ENCODE measurements at places on chromosomes 12 and 14.

DNA sequence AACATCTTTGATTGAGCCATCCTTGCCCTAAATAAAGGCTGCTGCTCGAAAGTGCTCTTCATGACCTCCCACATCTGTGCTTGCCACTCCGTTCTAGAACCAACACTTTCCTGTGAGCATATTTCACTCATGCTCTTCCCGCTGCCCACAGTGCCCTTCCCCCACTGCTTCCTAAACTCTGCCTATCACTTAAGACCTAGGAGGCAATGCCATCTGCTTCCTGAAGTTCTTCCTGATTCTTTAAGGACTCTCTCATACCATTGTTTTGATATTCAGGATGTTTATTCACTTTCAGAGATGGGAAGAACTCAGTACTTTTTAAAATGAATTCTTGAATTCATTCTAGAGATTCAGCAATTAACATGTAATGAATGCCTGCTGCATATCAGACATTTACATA lies 49.9 kb downstream of the ZFYVE21 start:
- DNase-seq = no peak

GRCh38 chr12:20415028-20415427 lies 46.7 kb downstream of the PDE3A start:
- DNase-seq = no peak

GRCh38 chr12:6567112-6567670 lies 900 bp downstream of the NOP2 start:
- no peak for DNase-seq

DNA sequence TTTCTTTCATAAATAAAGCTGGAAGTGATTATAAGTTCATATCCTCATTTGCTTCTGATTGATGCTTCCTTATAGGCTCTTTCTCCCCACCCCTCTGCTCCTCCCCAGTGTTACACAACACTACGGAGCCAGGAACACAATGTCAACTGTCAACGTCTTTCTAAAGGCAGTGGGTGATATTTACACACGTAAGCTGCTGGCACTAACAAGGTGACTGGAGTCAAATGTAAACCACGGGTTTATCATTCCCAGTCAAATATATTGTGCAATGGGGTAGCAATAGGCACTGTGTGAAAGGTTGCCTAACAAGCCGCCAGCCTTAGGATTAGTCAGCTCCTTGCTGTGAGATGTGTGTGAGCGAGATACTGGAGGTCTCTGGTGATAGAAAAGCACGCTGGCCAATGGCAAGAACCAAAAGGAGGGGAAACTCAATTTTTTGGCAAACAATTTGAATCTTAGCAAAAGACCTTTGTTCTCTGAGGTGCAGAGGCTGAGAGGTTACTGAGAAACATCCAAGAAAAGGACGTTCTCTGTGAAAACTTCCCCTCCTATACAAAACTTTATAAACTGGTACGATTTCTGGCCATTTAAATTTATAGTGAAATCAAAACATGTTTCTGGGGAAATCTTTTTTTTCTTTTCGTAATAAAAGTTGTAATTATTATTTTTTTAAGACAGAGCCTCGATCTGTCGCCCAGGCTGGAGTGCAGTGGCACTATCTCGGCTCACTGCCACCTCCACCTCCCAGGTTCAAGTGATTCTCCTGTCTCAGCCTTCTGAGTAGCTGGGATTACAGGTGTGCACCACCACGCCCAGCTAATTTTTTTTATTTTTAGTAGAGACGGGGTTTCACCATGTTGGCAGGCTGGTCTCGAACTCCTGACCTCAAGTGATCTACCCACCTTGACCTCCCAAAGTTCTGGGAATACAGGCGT lies 22.3 kb upstream of the HECTD1 start:
- peak; percentile 37 for DNase-seq

GRCh38 chr12:13030541-13031291 lies 13.5 kb upstream of the FAM234B start:
- DNase-seq = no peak
